ENCODE measurements at places on chromosomes 12 and 14. TPM values are rescaled to one million over a fixed set of nuclear protein-coding genes. Genes with fewer than 3 reads are reported as not detected.

ADAM21 gene
- total RNA-seq = not detected

INHBC gene
- 0.41 TPM for total RNA-seq

TMTC2 gene
- 57.5 TPM for total RNA-seq

RD3L gene
- total RNA-seq = 0.23 TPM

MYF6 gene
- total RNA-seq = 23.4 TPM

HAL gene
- total RNA-seq = 1.7 TPM

HOTAIR gene
- 0.99 TPM for total RNA-seq

NXPH4 gene
- 8.5 TPM for total RNA-seq

POTEG gene
- not detected for total RNA-seq

DNAH10 gene
- 1.3 TPM for total RNA-seq

MMP19 gene
- 1.5 TPM for total RNA-seq

Data from metanephros (tissue), 2 donors.